Stimulated activated CD4-positive, alpha-beta T cell treated with anti-CD3 and anti-CD28 coated beads, Interleukin-12 subunit alpha, Interleukin-12 subunit beta, amount 100 ng/mL, for 4 hours (primary cell): ENCODE measurements at places on chromosomes 2 and 18.

DNA sequence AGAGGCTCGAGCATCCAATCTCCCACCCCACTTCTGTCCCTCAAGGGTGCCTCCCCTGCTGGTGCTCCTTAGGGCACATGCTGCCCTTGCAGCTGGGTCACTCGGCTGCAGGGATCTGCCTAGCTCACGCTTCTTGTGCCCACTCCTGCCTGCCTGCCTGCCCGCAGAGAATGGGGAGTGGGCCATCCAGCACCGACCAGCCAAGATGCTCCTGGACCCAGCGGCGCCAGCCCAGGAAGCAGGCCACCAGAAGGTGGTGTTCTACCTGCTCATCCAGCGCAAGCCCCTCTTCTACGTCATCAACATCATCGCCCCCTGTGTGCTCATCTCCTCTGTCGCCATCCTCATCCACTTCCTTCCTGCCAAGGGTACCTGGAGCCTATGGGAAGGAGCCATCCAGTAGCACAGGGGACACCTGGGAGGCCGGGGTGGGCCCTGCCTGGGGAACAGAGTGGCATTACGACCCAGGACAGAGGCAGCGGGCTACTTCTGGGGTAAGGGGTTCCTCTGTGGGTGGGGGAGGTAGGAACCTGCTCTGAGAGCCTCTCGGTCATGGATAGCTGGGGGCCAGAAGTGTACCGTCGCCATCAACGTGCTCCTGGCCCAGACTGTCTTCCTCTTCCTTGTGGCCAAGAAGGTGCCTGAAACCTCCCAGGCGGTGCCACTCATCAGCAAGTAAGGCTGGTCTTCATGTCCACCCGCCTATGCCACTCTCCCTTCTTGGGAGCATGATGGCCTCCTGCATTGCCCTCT is 3.4 kb downstream of the CHRNG start:
- DNase-seq = no peak

DNA sequence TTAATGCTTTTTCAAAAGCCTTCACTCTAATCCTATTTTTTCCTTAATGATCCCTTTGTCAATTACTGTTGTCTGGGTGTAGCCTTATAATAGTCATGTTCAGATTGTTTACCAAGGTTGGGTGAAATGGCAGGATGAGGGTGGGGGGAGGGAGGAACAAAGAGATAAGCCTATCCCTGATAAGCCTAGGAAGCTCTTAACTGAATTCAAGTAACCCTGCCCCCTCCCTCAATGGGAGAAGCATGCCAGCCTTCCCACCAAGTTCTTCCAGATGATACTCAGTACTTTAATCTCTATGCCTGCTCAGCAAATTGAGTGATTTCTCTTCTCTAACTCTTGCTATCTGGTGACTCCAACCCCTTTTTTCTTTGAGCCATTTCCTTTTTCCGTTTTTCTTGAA is 180.3 kb upstream of the ETAA1 start:
- DNase-seq = no peak

GRCh38 chr2:238573065-238573778 is 146.5 kb downstream of the ASB1 start:
- peak; percentile 10 for DNase-seq

DNA sequence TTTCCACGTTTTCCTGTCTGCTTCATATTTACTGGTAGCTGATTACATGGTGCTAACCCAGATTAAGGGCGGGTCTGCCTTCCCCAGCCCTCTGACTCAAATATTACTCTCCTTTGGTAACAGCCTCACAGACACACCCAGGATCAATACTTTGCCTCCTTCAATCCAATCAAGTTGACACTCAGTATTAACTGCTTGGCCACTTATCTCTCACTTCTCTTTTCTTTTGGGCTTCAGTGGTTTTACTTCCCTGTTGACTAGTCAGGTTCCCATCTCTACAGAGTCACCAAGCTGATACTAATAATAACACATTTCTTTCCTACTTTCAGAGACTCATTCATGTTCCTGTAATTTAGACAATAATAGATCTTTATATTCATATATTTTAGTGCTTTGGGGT is 302.2 kb upstream of the MAP2 start:
- DNase-seq = no peak

DNA sequence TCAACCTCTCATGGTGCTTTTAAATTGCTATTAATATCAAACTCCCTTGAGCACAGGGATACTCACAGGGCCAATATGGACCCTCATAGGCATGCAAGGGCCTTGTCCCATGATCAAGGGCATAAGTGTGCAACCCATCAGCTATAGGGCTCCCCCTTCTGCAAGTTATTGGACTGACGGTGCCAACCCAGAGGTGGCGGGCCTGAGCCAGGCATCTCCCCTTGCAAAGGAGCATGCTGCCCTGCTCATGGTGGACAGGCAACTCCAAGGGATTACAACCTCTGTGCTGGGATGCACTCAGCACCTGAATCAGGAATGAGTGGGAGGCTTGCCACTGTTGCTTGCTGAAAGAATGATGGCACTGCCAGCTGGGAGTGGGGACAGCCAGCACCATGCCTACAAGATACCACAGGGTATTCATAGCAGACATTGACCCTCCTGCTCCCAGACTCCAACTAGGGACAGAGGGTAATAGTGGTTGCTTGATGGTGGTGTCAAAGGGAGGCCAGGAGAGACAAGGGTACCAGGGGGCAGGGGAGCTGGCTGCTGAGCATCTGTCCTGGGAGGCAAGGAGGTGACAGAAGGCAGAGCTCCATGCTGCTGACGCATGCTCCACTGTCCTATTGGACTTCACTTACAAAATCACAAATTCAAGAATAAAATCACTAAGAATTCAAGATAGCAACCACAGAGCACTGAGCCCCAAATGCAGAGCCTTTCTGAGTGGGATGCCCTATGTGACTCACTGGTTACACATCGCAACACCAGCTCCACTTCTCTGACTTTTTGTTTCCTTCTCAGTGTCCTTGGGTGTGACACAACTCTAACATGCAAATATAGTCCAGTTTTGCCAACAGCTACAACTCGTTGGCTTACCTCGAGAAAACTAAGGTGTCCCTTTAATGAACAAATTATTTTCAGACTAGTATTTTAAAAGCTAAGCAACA is 157.1 kb upstream of the CCDC150 start:
- no peak for DNase-seq

GRCh38 chr18:47586418-47587070 is 335.1 kb upstream of the SKOR2 start:
- no peak for DNase-seq

GRCh38 chr2:176140513-176141317 is 10.6 kb upstream of the HOXD4 start:
- DNase-seq = peak; percentile 62

GRCh38 chr2:157421964-157422363 is 21.9 kb downstream of the CYTIP start:
- DNase-seq = no peak

GRCh38 chr18:7017013-7017412 is 100.6 kb downstream of the LAMA1 start:
- no peak for DNase-seq

DNA sequence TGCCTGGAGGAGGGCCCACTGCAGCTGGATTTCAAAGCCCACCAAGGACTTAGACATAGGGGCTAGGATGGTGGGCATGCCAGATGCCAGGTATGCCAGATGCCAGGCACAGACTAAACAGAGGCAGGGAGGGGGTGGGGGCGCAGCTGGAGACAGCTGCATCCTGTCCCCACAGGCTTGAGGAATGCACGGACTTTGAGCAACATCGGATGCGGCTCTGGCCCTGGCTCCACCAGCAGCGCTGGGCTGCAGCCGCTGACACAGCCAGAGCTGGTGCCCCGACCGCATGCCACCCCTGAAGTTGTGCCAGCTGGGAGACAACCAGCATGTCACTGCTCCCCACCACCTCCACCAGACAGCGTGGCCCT is 39.5 kb downstream of the AQP12A start:
- no peak for DNase-seq

DNA sequence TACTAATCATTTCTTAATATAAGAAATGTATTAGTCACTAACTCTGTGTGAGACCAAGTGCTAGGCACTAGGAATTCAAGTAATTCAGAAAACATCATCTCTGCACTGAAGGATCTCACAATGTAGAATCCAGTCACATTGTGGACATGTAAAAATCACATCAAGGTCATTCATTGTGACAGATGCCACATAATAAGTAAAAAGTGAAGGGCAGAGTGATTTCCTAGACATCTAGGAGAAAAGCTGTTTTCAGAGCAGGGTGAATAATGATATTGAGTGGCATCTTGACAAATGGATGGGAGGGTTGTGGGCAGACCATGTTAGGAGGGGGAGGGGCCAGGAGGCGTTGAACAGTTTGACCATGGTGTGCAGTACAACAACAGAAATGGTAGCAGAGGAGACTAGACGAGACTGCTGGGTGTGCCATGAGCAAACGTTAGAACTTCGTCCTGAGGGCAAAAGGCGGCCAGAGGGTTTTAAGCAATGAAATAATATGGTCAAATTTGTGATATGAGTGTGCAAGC is 93.8 kb downstream of the DTNA start:
- DNase-seq = no peak

DNA sequence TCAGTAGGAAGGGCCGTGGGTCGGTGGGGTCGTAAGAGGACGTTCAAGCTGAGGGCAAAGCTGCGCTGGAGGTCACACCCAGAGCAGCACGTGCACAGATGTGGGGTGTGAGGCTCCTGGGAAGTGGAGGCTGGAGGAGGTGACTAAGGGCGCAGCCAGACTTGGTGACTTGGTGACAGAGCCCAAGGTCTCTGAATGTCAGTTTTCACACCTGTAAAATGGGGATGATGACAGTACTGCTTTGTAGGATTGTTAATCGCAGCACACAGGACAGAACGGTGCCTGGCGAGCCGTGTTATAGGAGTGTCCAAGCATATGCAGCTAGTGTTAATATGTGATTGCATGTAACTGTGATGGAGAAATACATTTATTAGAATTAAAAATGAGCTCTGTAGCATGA is 40.8 kb downstream of the NTSR2 start:
- no peak for DNase-seq

- peak; percentile 59 for DNase-seq
These were observed 35.7 kb downstream of the NOL10 start for GRCh38 chr2:10654069-10654468.

DNA sequence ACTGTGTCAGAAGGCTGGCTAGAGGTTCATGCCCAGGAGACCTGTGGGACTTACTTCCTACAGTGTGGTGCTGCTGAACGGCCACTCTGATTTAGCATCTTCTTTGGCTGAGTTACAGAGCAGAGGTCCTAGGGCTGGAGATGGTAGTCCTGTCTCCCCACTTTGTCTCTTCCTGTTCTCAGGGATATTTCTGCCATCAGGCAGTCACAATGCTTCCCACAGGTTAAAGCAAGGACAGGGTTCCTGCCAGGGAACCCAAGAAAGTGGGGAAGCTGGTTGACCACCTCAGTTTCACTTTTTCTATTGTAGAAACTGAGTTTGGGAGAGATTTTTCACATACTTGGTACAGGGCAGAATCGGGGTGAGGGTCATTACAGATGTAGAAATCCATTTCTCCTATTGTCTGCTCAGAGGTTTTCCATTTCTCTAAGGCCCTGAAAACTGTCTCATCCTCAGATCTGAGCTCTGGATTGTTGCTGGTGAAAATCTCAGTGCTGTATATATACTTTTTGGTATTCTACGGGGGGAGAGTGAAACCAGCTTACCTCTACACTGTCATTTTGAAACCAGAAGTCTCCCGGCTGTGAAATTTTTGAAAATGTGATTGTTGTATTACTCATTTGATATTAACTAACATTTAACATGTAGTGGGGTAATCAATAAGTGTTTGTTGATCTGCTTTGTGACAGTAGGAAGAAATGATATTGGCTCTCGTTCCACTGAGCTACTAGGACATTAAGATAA is 37.0 kb upstream of the MEP1B start:
- DNase-seq = no peak

- DNase-seq = no peak
These were observed 57.7 kb upstream of the SEMA4C start for GRCh38 chr2:96927405-96928171.

- DNase-seq = no peak
These were observed 8.1 kb upstream of the ARHGAP15 start for GRCh38 chr2:143121079-143121478.

- no peak for DNase-seq
These were observed 18.6 kb downstream of the LYPD1 start for GRCh38 chr2:132651115-132652045.

GRCh38 chr2:100928235-100928634 is 73.9 kb upstream of the RPL31 start:
- DNase-seq = no peak
